Inflammatory macrophage (primary cell): ENCODE measurements at places on chromosomes 1 and 21.

DNA sequence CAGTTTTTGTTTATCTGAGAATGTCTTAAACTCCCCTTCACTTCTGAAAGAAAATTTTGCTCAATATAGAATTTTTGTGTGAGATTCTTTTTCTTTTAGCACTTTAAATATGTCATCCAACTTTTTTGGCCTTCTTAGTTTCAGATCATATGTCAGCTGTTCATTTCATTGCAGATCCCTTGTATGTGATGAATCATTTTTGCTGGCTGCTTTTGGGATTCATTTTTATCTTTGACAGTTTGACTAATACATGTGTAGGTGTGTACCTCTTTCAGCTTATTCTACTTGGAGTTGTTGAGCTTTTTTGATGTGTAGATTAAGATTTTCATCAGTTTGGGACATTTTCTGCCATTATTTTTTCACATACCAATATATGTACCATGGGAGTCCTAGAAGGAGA lies 156.8 kb downstream of the FASLG start:
- no peak for DNase-seq

- DNase-seq: no peak
These were observed 89.4 kb downstream of the PDE4B start for GRCh38 chr1:65882076-65882475.

DNA sequence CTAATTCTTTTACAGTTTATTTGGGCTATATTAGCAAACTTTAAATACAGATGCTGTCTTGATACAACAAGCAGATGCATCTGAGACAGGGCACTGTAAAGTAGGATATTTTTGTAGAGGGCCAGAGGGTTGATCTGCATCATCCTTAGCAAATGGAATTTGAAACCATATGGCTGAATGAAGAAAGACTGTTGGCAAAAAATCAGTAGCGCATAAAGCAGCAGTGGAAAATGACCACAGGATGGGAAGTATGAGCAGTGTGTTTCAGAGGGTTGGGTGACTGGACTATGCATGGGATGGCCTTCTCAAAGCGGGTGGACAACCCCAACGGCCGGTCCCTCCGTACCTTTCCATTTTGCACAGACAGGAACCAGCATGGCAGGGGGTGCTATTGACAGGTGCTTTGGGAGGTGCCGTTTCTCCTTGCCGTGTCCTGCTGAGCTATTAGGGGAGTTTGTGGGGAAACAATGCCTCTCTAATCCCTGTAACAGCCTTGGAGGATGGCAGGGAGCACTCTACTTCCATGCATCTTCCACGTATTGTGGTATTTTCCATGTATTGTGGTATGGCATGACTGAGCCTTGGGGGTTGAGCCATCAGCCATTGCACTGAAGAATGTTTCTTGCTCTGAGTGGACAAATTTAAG lies 5.9 kb downstream of the LRRC8B start:
- no peak for DNase-seq

- DNase-seq: no peak
These were observed 18.7 kb upstream of the OLFML2B start for GRCh38 chr1:162042361-162042760.

DNA sequence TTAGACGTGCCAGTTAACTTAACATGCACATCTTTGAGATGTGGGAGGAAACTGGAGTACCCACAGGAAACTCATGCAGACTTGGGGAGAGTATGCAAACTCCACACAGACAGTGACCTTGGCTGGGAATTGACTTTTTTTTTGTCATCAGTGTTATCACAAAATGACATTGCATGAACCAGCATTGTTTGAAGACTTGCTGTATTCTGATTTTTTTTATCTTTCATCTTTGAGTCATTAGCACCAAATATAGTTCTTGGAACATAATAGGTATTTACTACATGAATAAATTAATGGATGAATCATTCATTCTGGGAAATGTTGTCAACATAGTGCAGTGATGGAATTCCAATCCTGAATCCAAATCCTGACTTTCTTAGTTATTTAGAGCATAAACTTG lies 77.0 kb downstream of the ATF6 start:
- DNase-seq: no peak
